ENCODE measurements at places on chromosomes 7 and 10. TPM values are rescaled to one million over a fixed set of nuclear protein-coding genes. Genes with fewer than 3 reads are reported as not detected.

- H3K36me3 ChIP-seq = no peaks in the 10 kb centered on the region
- DNase-seq = no peak
- peaks cover 26% of the 10 kb centered on the region for H3K4me1 ChIP-seq
- H3K27ac ChIP-seq = no peak overlapping the region
- H3K27me3 ChIP-seq = no peaks in the 10 kb centered on the region
- H3K4me3 ChIP-seq = no peak overlapping the region
These were observed 68.0 kb downstream of the GBF1 start for GRCh38 chr10:102313221-102313896.

DNA sequence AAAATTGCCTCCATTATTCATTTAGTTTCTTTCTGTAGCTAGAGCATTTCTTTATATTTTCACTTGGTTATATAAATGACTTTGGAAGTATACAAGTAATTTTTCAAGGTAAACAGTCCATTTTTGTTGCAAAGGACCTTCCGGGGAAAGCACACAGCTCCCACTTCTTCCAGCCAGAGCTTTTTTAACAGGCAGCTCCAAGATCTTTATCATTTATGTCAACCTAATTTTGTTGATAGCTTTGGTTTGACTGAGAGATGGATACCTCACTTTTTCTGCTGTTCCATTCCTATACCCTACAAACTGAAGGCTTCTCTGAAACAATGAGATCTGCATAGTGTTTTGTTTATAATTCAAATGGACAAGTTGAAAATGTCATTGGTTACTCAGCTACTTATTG is 49.3 kb upstream of the RAB11FIP2 start:
- H3K4me1 ChIP-seq = no peaks in the 10 kb centered on the region
- H3K27ac ChIP-seq = no peak overlapping the region
- no peaks in the 10 kb centered on the region for H3K36me3 ChIP-seq
- H3K27me3 ChIP-seq = no peaks in the 10 kb centered on the region
- no peak overlapping the region for H3K4me3 ChIP-seq
- no peak for DNase-seq

- H3K27ac ChIP-seq = peak overlapping the region; percentile 68
- H3K4me3 ChIP-seq = no peak overlapping the region
- H3K27me3 ChIP-seq = no peaks in the 10 kb centered on the region
- H3K36me3 ChIP-seq = no peaks in the 10 kb centered on the region
- H3K4me1 ChIP-seq = peaks cover 5% of the 10 kb centered on the region
- no peak for DNase-seq
These were observed 531.8 kb downstream of the KCNMA1 start for GRCh38 chr10:77105761-77106221.

Gene IQUB
- 0.56 TPM for total RNA-seq

Gene NPSR1
- not detected for total RNA-seq

Gene DLX6
- 0.26 TPM for total RNA-seq

DNA sequence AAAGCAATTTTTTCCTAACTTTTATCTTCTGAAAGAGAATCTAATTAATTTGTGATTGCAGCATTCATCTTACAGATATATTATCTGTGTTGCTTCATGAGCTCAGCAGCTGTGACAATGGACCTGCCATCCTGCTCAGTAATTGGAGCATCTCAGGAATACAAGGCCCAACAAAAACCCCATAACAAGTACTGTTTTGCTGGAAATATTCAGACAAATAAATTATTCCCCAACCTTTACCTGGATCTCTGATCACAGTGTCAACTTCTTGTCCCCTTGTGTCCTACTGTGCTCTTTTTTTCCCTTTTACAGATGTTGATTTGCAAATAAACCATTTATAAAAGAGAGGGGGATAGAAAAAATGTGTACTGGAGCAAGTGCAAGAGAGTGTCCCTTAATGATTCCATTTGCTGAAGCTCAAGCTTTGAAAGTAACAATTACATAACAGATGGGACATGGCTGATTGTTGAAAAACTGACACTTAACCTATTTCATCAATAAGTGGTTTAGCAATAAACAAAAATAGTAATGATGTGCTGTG is 1063.4 kb upstream of the GHITM start:
- no peak overlapping the region for H3K4me3 ChIP-seq
- H3K27me3 ChIP-seq = no peaks in the 10 kb centered on the region
- H3K36me3 ChIP-seq = peaks cover 3% of the 10 kb centered on the region
- H3K27ac ChIP-seq = no peak overlapping the region
- no peak for DNase-seq
- peaks cover 14% of the 10 kb centered on the region for H3K4me1 ChIP-seq

DNA sequence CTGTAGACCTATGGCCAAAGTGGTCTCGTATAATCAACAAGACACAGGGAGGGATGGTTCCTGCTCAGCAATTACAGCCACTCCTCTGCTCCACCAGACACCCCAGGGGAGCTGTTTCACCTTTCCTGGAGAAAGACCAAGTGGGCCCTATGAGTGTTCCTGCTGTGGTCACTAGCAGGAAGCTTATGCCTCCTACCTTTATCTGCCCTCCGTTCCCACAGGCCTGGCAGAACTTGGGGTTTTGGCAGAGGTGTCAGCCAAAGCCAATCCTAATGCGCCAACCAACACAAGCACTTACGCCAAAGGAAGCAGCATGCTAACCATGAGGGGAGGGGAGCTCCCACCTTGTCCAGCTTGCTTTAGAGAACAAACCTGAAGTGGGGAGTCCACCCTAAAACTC is 31.2 kb downstream of the XPNPEP1 start:
- H3K27ac ChIP-seq = no peak overlapping the region
- H3K27me3 ChIP-seq = no peaks in the 10 kb centered on the region
- peaks cover 22% of the 10 kb centered on the region for H3K4me1 ChIP-seq
- no peak for DNase-seq
- H3K36me3 ChIP-seq = peaks cover 16% of the 10 kb centered on the region

DNA sequence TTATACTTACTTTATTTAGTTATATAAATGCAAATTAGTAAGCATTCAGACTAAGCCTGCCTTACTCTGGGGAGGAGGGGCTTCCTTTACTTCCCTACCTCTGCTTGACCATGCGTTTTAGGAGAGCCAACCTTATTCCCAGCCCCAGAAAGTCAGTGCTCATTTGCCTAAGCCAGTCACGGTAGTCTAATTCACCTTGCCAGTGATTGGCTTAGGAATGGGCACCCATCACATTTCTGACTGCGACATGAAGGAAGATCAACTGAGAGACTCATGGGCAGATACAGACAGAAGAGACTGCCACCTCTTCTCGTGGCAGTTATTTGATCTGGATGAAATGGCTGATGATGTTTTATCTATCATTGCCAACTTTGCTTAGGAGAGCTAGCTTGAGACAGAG is 29.5 kb downstream of the RPA3 start:
- no peaks in the 10 kb centered on the region for H3K27me3 ChIP-seq
- no peak overlapping the region for H3K4me3 ChIP-seq

DNA sequence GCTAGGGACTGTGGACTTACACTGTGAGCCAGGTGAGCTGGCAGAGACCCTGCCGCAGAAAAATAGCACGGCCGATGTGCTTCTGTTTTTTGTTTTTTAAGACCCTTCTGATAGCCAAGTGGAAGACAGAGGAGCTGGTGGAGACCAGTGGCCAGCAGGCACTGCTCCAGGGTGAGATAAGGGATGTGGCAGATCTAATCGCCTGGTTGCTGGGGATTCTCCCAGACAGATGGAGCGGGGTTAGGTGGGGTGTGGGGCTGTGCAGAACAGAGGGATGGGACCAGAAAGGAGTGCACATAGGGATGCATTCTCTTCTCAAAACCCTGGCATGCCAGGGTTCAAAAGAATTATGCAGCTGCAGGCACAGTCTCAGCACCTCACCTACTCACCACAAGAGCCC is 82.2 kb downstream of the VOPP1 start:
- H3K36me3 ChIP-seq = peaks cover 7% of the 10 kb centered on the region
- peaks cover 12% of the 10 kb centered on the region for H3K4me1 ChIP-seq
- DNase-seq = no peak
- H3K27ac ChIP-seq = peak overlapping the region; percentile 93
- no peaks in the 10 kb centered on the region for H3K27me3 ChIP-seq

- H3K4me1 ChIP-seq = no peaks in the 10 kb centered on the region
- no peak overlapping the region for H3K4me3 ChIP-seq
- H3K36me3 ChIP-seq = no peaks in the 10 kb centered on the region
- H3K27me3 ChIP-seq = no peaks in the 10 kb centered on the region
- DNase-seq = no peak
- H3K27ac ChIP-seq = no peak overlapping the region
These were observed 224.7 kb downstream of the CHRM2 start for GRCh38 chr7:137093198-137093597.

- peaks cover 8% of the 10 kb centered on the region for H3K4me1 ChIP-seq
- DNase-seq = no peak
- H3K27ac ChIP-seq = no peak overlapping the region
- no peaks in the 10 kb centered on the region for H3K27me3 ChIP-seq
These were observed 58.3 kb downstream of the MINDY4 start for GRCh38 chr7:30829471-30829870.

Gene MKX
- total RNA-seq = not detected

Gene AZGP1
- total RNA-seq = 0.52 TPM

GRCh38 chr7:6252341-6252746 is 20.1 kb downstream of the CYTH3 start:
- H3K27ac ChIP-seq = no peak overlapping the region
- DNase-seq = no peak
- H3K27me3 ChIP-seq = no peaks in the 10 kb centered on the region
- H3K36me3 ChIP-seq = peaks cover 2% of the 10 kb centered on the region

Gene ZNF22
- 51.0 TPM for total RNA-seq

DNA sequence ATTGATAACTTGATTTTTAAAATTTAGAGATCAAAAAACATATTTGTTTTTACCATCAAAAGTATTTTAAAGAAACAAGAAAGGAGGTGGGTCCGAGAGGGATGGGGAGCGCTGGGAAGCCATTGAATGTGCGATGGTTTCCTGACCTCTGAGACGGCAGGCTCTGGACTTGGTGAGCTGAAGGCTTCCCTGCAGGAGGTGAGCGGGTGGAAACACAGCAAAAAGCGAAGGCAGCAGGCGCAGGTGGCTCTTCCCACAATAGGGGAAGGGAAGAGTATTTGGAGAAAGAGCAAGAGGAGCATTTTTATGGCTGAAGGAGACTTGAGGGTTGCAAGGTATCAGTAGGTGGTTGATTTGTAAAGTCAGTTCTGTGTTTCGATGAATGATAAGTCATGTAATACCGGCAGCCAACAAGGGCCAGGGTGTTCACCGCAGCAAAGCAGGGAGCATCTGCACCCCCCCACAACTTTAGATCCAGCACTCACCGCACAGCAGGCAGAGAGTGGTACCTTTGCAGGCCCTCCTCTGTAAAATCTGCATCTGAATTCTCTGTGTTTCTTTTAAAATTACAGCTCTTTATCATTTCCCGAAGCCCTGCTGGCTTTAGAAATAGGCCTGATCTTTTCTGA is 10.5 kb downstream of the C10orf53 start:
- H3K27ac ChIP-seq = no peak overlapping the region
- H3K27me3 ChIP-seq = peaks cover 84% of the 10 kb centered on the region
- H3K4me3 ChIP-seq = no peak overlapping the region
- peaks cover 2% of the 10 kb centered on the region for H3K36me3 ChIP-seq
- DNase-seq = no peak
- peaks cover 17% of the 10 kb centered on the region for H3K4me1 ChIP-seq

DNA sequence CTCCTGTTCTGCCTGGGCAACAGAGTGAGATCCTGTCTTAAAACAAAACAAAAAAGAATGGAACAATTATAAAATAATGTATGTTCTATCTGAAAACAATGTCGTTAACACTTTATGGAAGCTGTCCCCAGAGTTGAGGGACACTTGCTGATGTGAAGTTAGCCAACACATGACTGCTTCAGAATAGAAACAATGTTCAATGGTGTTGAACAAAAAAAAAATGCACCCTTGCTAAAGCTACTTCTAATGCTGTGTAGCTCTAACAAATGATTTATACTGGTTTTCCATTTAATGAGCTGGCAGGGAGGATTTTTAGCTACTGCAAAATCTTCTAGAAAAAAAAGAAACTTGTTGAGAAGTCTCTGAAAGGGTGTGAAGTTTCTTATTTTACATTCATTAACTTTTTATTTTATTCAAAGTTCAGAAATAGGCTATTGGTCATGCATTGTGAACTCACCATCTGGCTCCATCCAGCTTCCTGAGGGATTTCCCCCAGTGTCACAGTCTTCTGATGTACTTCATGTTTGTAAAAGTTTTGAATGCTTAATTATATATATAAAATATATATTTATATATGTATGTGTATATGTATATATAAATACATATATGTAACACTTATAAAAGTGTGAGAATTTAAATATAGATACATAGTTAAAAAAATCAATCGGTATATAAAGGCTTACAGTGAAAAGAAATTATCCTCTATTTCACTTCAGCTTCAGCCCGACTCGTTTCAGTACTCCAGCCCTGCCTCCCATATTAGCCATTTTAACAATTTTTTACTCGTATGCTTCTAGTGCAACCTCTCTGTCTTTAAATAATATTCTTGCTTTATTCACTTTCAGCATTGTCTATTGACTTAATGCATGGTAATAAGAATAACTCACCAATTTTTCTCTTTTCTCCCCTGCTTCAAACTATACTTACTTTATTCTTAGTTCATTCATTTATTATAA is 35.0 kb downstream of the HDAC9 start:
- no peak overlapping the region for H3K4me3 ChIP-seq
- H3K36me3 ChIP-seq = no peaks in the 10 kb centered on the region
- no peaks in the 10 kb centered on the region for H3K27me3 ChIP-seq
- no peak for DNase-seq

DNA sequence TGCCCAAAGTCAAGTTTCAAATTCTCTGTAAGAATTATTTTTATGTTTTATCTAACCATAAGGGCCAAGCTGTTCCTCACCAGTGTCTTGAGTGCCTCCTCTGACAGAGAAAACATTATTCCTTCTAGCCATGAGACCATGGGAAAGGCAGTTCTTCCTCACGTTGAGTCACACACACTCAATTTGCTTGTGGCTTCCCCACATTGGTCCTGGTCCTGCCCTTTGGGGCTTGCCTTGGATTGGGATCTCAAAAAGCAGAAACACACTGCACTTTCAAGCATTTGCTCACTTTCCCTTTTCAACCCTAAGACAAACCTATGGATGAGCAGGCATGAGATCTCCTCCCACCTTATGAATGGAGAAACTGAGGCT is 248.3 kb upstream of the IGFBP3 start:
- DNase-seq = no peak
- H3K36me3 ChIP-seq = no peaks in the 10 kb centered on the region
- H3K27me3 ChIP-seq = no peaks in the 10 kb centered on the region
- H3K4me3 ChIP-seq = no peak overlapping the region
- no peaks in the 10 kb centered on the region for H3K4me1 ChIP-seq

Gene HTR5A
- total RNA-seq = not detected

DNA sequence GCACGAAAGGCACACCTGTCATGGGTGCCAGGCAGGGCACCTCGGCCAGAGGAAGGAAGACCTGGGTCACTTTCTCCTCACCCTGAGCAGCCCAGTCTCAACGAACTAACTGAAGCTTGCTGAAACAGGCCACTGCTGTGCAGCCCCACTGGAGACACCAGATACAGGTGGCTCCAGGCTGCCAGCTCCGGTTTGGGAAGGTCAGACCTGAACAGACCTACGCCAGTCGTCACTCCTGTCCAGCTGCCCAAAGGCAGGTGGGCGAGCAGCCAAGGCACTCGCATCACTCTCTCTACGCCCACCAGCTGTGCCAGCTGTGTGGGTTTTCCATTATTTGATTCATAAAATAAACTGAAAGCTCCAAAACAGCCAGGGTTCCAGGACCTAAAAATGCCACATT is 256.1 kb downstream of the ZMYND11 start:
- no peak for DNase-seq
- peaks cover 7% of the 10 kb centered on the region for H3K4me1 ChIP-seq
- H3K27ac ChIP-seq = no peak overlapping the region
- no peak overlapping the region for H3K4me3 ChIP-seq
- peaks cover 6% of the 10 kb centered on the region for H3K36me3 ChIP-seq
- H3K27me3 ChIP-seq = no peaks in the 10 kb centered on the region
